ENCODE measurements at places on chromosomes 12 and 14. TPM values are rescaled to one million over a fixed set of nuclear protein-coding genes. Genes with fewer than 3 reads are reported as not detected.

SPATA7 gene
- 22.1 TPM for total RNA-seq

INSM2 gene
- total RNA-seq = not detected

DNA sequence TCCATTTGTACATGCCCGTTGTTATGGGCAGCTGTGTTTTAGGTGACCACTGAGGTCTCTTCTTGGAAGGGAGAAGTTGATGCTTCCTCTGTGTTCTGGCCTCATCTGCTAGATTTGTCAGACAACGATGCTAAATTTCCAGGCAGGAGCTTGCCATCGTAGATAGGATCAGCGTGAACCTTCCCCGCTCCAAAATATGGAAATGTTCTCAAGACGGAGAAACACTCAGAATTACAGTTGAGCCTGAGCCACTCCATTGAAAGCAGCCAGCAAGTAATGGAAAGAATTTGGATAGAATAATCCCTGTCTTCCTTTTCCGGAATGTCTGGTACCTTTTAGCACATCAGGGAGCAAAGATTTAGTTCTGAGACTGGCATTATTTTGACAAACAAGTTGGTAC is 34.8 kb downstream of the TUNAR start:
- no peak for DNase-seq

DNA sequence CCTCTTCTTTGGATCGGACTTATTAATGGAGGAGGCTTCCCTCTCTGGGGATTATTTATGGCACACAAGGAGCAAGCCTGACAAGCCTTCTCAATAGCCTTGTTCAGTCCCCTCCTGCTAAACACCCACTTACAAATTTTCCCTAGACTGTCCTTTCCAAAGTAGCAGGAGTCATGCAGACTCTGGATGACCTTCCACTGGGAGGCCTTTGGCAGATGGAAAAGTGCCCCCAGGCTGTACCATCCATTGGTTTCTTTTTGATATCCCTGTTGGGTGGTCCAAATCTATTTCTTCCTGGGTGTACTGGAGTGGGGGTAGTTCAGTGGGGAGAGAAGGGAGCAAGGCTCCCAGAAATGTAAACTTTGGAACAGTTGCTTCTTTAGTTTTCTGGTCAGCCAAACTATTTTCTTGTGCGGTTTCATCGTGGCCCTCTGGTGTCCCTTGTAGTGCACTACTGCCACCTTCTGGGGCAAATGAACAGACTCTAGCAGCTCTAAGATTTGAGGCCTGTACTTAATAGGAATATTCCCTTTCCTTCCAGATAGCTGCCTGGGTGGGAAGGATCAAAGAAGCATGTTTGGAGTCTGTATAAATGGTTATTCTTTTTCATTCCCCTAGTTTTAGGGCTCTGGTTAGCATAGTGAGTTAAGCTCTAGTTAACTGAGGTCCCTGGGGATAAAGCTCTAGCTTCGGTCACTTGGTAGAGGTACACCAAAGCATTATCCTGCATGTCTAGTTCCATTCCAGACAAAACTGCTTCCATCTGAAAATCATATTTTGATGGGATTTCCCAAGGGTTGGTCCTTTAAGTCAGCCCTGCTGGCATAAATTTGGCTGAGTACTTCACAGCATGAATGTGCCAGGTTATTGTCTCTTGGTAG is 409.5 kb downstream of the SLC6A15 start:
- DNase-seq = peak; percentile 39

Measured in fibroblast of lung (primary cell).